ENCODE measurements at places on chromosomes 13 and 19.

GRCh38 chr13:40215747-40216146 lies 450.7 kb downstream of the FOXO1 start:
- DNase-seq, result no peak

GRCh38 chr13:40681341-40682146 lies 15.1 kb upstream of the FOXO1 start:
- DNase-seq, result no peak

DNA sequence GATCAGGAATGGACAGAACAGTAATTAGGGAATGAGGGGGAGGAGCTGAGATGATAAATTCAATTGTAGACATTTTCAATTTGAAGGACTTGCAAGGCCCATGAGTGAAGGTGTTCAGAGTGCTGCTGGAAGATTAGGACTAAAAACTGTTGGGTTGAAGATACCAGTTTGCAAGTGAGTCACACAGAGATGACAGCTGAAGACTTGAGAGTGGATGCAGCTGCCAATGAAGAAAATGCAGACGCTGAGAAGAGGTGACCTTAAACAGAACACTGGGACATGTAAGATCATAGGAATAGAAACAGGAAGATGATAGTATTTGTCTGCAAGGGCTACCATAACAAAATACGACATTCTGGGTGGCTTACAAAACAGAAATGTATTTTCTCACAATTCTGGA lies 1716.5 kb upstream of the SLC10A2 start:
- DNase-seq, result no peak

DNA sequence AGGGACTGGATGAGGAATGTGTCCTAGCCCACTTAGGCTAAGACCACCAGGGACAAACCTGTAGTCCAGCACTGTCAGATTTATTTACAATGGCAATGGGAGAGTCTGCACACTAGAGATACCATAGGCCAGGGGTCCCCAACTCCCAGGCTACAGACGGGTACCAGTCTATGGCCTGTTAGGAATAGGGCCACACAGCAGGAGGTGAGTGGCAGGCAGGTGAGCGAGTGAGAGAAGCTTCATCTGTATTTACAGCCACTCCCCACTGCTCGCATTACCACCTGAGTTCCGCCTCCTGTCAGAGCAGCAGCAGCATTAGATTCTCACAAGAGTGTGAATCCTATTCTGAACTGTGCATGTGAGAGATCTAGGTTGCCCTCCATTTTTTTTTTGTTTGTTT lies 2.4 kb downstream of the THAP8 start:
- DNase-seq, result no peak

- DNase-seq, result no peak
Observed at GRCh38 chr13:25478186-25478585, 106.4 kb downstream of the ATP8A2 start.

DNA sequence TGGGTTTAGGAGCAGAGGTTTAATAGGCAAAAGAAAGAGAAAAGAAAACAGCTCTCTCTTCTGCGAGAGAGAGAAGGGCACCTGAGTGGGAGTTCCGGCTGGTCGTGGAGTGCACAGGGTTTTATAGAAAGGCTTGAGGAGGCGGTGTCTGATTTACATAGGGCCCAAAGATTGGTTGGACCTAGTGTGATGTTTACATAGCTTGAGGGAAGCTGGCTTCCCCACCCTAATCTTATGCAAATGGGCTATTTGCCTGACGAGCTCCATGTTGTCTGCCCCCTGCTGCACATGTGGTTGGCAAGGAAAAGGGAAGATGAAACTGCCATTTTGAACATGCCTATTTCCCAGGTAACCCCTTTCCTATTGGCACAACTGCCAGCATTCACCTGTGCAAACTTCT lies 21.5 kb upstream of the MEDAG start:
- DNase-seq, result no peak

GRCh38 chr19:44865196-44865767 lies 19.2 kb downstream of the NECTIN2 start:
- no peak for DNase-seq

DNA sequence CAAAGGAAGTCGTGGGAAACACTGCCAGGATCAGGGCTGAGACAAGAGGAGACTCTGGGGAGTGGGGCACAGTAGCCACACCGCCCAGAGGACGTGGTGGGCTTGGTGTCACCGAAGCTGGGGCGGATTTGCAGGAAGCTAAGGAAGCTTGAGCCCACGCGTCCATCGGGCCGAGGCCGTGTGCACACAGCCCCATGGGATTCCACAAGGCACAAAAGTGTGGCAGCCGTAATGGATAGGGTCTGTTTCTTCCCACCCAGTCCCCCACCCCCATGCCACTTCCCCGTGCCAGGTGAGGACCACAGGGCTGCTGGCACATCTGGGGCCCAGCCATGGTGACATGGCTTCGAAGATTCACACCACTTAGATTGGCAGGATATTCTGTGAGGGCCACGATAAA lies 153.2 kb upstream of the SPACA7 start:
- no peak for DNase-seq

GRCh38 chr19:3250675-3251074 lies 26.2 kb downstream of the CELF5 start:
- no peak for DNase-seq

GRCh38 chr19:3548606-3549005 lies 8.8 kb downstream of the MFSD12 start:
- no peak for DNase-seq

- no peak for DNase-seq
Observed at GRCh38 chr13:112767506-112768471, 78.0 kb downstream of the ATP11A start.

GRCh38 chr13:113668491-113668971 lies 1.5 kb downstream of the GRK1 start:
- no peak for DNase-seq

DNA sequence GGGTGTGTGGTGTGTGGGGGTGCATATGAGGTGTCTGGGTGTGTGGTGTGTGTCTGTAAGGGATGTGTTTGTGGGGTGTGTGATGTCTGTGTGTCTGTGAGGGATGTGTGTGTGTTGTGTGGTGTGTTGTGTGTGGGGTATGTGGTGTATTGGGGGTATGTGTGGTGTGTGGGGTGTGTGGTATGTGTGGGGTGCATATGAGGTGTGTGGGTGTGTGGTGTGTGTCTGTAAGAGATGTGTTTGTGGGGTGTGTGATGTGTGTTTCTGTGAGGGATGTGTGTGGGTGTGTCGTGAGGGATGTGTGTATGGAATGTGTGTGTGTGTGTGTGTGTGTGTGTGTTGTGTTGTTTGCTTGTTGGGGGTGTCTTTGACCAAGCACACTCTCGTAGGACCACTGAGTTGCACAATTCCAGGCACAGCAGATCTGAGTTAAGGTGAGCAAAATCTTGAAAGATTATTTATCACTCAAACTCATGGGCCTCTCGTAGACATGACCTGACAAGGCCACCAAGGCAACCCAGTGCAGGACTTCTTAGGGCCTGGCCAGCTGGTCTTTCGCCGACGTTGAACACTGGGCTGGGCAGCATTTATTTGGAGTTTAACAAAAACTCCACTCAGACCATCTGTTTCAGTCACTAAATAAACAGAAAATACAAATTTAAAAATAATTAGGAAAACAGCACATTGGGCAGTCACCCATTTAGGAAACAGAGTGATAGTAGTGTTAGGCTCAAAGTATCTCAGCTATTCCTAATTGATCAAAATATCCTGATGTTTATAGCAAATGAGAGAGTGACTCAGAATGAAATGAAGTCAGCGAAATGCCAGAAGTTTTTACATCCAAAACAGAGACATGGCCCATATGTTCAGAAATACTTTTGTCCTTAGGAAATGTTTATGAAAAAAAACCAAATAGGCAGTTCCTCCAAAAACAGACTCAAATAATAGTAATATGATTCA lies 301.1 kb downstream of the FGF9 start:
- no peak for DNase-seq

DNA sequence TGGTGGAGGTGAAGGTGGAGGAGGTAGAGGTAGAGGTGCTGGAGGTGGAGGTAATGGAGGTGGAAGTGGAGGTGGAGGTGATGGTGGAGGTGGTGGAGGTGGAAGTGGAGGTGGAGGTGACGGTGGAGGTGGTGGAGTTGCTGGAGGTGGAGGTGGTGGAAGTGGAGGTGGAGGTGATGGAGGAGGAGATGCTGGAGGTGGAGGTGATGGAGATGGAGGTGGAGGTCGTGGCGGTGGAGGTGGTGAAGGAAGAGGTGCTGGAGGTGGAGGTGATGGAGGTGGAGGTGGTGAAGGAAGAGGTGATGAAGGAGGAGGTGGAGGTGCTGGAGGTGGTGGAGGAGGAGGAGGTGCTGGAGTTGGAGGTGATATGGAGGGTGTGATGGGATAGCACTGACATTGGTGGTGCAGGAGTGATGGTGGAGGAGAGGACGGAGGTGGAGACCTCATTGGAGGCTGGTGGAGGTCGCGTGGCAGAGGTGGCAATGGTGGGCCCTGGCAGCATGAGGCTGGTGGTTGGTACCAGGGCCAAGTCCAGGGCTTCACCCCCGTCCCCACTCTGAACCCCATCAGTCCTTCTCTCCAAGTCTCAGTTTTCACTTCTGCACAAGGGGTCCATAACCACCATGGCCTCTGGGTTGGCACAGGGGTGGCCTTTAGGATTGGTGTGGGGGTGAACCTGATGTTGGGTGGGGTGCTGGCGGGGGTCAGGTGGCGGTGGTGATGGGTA lies 15.8 kb downstream of the ONECUT3 start:
- DNase-seq, result no peak

DNA sequence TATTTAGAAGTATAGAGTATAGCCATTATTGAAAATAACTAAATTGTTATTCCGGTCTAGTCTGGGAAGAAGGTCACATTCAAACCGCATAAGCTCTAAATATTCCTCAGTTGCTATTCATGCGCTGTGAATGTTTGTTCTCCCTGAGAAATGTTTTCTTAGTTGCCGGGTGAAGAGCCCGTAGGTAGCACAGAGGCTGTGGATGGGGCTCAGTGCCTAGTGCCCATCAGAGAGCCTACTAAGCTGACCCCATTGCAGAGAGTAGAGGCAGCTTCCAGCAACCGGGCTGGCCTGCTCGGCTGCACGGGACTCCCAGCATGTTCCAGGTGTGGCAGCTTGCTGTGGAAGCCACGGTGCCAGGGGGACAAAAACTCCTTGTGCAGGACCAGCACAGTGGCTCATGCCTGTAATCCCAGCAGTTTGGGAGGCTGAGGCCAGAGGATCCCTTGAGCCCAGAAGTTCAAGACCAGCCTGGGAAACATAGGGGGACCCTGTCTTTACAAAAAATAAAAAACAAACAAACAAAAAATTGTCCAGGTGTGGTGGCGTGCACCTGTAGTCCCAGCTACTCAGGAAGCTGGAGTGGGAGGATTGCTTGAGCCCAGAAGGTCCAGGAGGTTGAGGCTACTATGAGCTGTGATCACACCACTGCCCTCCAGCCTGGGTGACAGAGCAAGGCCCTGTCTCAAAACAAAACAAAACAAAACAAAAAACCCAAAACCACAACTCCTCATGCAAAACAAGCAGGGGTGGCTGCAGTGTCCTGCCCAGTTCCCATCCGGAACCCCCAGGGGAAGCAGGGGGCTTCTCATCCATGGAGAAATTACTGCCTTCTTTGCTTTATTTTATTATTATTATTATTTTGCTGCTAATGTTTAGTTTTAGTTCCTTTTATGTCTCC lies 82.5 kb downstream of the KCTD15 start:
- no peak for DNase-seq

- DNase-seq, result no peak
Observed at GRCh38 chr13:41603917-41604316, 146.6 kb downstream of the RGCC start.

DNA sequence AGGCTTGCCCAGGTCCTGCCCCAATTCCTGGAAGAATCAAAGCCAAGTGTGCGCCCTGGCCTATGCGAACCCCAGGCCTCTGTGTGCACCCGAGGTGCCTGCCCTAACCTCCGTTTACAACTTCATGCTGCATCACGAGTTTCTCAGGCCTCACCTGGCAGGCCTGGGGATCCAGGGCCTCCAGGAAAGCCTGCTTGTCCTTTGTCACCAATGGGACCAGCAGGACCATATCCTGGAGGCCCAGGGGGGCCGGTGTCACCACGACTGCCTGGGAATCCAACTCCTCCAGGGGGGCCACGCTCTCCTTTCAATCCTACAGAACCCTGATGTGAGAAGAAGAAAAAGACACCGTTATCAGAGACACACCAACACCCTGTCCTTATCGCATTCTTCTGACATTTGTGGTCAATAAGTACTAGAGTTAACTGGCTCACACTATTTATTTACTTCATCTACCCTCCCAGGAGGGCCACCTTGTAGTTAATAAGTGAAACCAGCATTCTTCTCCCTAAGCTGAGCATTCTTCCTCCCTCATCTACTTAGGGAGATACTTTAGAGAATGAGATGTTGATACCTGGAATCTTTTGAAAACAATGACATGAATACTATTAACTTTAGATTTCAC lies 120.6 kb downstream of the COL4A1 start:
- no peak for DNase-seq

GRCh38 chr13:47639738-47640447 lies 361.2 kb downstream of the SUCLA2 start:
- DNase-seq, result no peak

DNA sequence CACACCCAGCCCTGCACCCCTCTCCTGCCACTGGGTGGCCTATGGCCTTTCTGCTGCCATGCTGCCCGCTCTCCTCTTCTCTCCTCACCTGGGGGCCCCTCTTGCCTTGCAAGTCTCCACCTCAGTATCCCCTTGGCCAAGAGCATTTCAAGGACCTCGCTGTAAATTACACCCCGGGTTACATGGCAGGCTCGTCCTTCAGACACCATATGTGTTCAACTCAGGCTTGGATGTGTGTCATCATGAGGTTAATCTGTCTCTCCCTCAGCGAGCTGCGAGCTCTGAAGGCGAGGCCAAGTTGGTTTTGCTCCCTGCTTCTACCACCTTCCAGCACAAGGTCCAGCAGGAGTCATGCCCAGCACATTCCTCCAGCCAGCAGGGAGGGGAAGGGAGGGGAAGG lies 74.8 kb upstream of the TM9SF2 start:
- DNase-seq, result no peak

- no peak for DNase-seq
Observed at GRCh38 chr19:57436417-57436816, 1.3 kb downstream of the ZNF749 start.

DNA sequence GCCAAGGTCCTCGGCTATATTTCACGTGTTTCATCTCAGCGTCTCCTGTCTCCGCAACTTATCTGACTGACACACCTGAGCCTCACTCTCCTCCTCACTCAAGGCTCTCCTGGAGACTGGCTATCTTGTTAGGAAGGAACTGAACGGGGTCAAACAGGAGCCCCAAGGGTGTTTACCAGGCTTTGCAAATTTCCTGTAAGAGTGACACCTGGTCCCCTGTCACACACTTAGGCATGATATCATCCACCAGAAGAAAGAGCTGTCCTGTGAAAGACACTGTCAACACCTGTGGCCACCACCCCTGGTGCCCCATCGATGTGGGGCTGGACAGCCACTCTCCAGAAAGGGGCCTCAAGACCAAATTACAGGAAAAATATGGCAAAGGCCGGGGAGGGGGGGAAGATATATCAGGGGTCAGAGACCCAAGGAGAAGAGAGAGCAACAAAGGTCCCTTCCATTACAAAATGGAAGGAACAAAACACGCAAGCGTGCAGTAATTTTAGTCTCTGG lies 2.9 kb downstream of the CD70 start:
- DNase-seq, result no peak

GRCh38 chr19:38617283-38617763 lies 430 bp downstream of the MAP4K1 start:
- no peak for DNase-seq

GRCh38 chr19:31659897-31660210 lies 310.6 kb upstream of the TSHZ3 start:
- no peak for DNase-seq

All from endothelial cell (in vitro differentiated cells).